Endodermal cell (in vitro differentiated cells): ENCODE measurements at places on chromosomes 7 and 10.
A peak's percentile ranks its signal among the peaks of the same experiment; 100 is the strongest.

- H3K4me3 ChIP-seq: peak overlapping the region; percentile 80
- H3K4me1 ChIP-seq: no peaks in the 10 kb centered on the region
- no peaks in the 10 kb centered on the region for H3K36me3 ChIP-seq
- peaks cover 10% of the 10 kb centered on the region for H3K27me3 ChIP-seq
- no peak overlapping the region for H3K27ac ChIP-seq
Observed at GRCh38 chr7:134315679-134316538, 821 bp downstream of the SLC35B4 start.

DNA sequence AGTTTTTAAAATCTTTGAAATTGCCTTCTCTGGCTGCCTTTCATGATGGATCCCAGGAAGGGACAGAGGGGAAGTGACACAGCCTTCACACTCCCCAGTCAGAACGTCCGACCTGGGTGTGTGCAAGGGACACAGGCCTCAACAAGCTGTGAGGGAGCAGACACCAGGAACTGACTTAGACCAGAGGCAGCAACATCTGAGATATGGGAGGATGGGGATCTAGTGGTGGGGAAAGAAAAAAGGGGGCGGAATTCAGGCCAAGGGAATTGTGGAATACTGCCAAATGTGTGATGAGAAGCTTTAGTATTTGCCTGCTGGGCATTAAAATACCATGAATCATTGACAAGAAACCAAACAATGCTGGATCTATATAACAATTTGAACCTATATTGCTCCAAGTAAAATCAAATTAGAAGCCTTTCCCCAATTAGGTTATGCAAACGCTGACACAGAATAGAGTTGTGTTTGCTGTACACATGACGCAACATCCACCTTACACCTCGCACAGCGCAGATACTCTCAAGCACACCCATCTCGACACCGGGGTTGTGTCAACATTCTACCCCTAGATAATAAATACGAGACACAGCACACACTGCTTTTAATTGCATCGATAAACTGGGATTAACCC is 17.2 kb upstream of the MNX1 start:
- DNase-seq: no peak
- H3K36me3 ChIP-seq: no peaks in the 10 kb centered on the region
- H3K4me3 ChIP-seq: no peak overlapping the region
- no peaks in the 10 kb centered on the region for H3K4me1 ChIP-seq

GRCh38 chr10:94137747-94138146 is 144.0 kb downstream of the PLCE1 start:
- no peaks in the 10 kb centered on the region for H3K4me1 ChIP-seq
- no peak overlapping the region for H3K4me3 ChIP-seq
- no peaks in the 10 kb centered on the region for H3K27me3 ChIP-seq
- no peak overlapping the region for H3K27ac ChIP-seq

GRCh38 chr7:92754919-92755581 is 81.3 kb downstream of the CDK6 start:
- peak; percentile 48 for DNase-seq
- H3K4me1 ChIP-seq: no peaks in the 10 kb centered on the region
- no peaks in the 10 kb centered on the region for H3K27me3 ChIP-seq
- H3K27ac ChIP-seq: peak overlapping the region; percentile 64

GRCh38 chr7:114930107-114930661 is 8.3 kb downstream of the MDFIC start:
- H3K27ac ChIP-seq: peak overlapping the region; percentile 44
- DNase-seq: peak; percentile 75
- H3K27me3 ChIP-seq: no peaks in the 10 kb centered on the region

GRCh38 chr10:91607646-91608403 is 25.0 kb downstream of the PPP1R3C start:
- no peak overlapping the region for H3K4me3 ChIP-seq
- no peaks in the 10 kb centered on the region for H3K27me3 ChIP-seq
- DNase-seq: no peak
- H3K27ac ChIP-seq: no peak overlapping the region

DNA sequence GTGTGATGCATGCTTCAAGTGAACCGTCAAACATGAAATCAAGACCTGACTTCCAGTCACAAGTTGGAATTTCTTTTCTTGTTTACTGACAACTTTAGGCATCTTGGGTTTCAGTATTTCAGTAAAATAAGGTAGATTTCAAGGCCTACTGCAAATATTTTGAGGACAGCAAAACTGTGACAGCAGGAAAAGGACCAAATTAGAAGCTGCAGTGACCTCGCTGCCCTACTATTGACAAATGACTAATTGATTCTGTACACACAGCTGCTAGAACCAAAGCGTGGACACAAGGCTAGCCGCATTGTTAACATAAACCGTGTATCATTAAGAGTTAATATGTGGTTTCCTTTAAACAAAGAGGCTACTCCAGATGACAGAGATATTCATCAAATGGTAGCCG is 105.7 kb upstream of the SEC61G start:
- no peak overlapping the region for H3K4me3 ChIP-seq
- no peak for DNase-seq
- no peaks in the 10 kb centered on the region for H3K4me1 ChIP-seq
- H3K27me3 ChIP-seq: no peaks in the 10 kb centered on the region
- H3K36me3 ChIP-seq: no peaks in the 10 kb centered on the region
- H3K27ac ChIP-seq: no peak overlapping the region

DNA sequence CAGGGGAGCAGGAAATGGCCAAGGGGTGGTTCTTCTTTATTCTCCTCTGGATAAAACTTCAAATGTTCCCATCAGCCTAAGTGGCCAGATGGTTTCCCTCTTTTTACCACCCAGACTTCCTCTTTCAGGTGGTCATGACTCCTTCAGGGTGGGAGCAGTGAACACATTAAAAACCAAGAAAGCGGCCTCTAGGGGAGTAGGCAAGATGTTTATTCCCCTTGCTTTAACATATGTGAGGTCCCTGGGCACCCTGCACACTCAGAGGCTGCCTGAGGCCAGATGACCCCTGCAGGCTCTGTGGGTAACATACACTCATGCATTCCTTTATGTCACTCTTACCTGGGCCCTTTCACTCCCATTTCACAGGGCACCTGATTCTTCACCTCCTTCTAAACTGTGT is 357.4 kb downstream of the ABCA13 start:
- no peak overlapping the region for H3K4me3 ChIP-seq
- H3K27ac ChIP-seq: no peak overlapping the region
- no peaks in the 10 kb centered on the region for H3K4me1 ChIP-seq

DNA sequence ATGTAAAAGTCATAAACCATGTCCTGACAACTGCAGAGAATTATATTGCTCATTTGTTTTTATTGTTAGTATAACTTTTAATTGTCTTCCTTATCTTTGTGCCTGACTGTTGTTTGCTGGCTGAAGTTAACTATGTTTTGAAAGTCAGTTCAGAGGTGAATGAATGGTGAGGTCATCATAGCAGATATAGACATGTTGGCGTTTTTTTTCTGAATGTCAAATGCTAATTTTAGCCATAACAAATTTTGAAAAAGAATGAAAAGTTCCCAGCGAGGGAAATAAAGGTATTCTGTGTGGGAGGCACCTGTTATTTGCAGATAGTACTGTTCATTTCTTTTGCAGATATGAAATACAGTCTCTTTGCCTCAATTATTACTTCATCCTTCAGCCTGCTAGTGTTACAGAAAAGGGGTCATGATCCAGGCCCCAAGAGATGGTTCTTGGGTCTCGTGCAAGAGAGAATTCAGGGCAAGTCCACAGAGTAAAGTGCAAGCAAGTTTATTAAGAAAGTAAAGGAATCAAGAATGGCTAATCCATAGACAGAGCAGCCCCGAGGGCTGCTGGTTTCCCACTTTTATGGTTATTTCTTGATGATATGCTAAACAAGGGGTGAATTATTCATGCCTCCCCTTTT is 96.5 kb downstream of the CAMK1D start:
- no peaks in the 10 kb centered on the region for H3K4me1 ChIP-seq
- DNase-seq: no peak
- no peaks in the 10 kb centered on the region for H3K27me3 ChIP-seq
- no peak overlapping the region for H3K27ac ChIP-seq
- peak overlapping the region; percentile 6 for H3K4me3 ChIP-seq
- no peaks in the 10 kb centered on the region for H3K36me3 ChIP-seq

GRCh38 chr10:112898540-112899390 is 51.3 kb upstream of the TCF7L2 start:
- no peak overlapping the region for H3K27ac ChIP-seq
- no peaks in the 10 kb centered on the region for H3K27me3 ChIP-seq
- peaks cover 7% of the 10 kb centered on the region for H3K4me1 ChIP-seq
- DNase-seq: peak; percentile 99
- H3K4me3 ChIP-seq: peak overlapping the region; percentile 57
- H3K36me3 ChIP-seq: no peaks in the 10 kb centered on the region

DNA sequence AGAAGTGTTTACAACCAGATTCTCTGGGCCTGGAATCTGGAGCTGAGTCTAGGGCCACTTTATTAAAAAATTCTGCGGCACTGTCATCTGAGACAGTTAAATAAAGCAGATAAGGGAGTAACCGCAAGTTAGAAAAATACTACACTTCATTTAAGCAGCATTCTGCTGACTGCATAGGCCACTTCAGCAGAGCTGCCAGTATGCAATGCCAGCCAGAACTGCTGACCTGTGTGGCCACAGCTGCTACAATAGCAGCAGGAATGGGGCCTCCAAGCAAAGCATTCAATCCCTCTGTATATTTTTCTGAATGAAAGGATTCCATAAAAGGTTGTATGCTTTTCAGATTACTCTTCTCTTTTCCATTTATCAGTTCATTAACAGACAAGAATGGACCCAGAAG is 136.0 kb downstream of the COL28A1 start:
- no peaks in the 10 kb centered on the region for H3K27me3 ChIP-seq
- H3K4me1 ChIP-seq: no peaks in the 10 kb centered on the region
- no peak for DNase-seq
- H3K36me3 ChIP-seq: no peaks in the 10 kb centered on the region
- no peak overlapping the region for H3K27ac ChIP-seq

- no peaks in the 10 kb centered on the region for H3K36me3 ChIP-seq
- DNase-seq: no peak
Observed at GRCh38 chr10:95321554-95322301, 30.9 kb upstream of the PDLIM1 start.

DNA sequence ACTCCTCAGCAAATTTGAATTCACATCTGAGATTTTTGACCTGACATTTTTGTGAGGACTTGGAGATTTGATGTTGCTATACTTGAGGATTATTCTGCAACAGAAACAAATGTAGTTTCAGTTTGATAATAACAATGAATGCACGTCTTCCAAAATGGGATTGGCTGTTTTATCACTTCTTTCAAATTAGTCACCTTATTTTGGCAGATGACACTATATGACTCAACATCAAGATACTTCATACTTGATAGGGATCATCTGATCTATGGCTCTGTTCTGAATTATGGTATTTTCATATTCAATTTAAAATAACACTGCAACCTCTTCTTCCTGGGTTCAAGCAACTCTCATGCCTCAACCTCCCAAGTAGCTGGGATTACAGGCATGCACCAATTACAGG is 24.2 kb downstream of the ARL5B start:
- no peaks in the 10 kb centered on the region for H3K4me1 ChIP-seq
- no peak overlapping the region for H3K4me3 ChIP-seq

- H3K4me3 ChIP-seq: no peak overlapping the region
- no peaks in the 10 kb centered on the region for H3K4me1 ChIP-seq
- H3K27ac ChIP-seq: no peak overlapping the region
- peak; percentile 80 for DNase-seq
- no peaks in the 10 kb centered on the region for H3K27me3 ChIP-seq
Observed at GRCh38 chr7:47852330-47853245, 95.7 kb downstream of the PKD1L1 start.

DNA sequence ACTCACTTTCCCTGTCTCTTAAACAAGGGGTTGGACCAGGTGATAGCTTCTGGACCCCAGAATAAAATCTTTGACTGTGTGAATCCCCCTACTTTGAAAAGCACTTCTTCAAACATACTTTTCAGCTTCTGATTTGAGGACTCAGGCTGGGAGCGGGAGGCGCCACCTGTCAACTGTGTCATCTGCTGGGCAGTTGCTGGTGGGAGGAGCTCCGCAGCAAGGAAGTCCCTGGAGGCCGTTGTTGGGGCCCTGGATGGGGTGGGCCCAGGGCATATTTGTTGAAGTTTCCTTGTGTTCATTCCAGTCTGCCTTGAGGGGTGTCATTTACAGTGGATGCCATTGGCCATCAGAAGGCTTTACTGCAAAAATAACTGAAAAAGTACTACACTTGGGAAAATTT is 197.7 kb downstream of the CCDC3 start:
- H3K27ac ChIP-seq: no peak overlapping the region
- no peak for DNase-seq
- no peaks in the 10 kb centered on the region for H3K4me1 ChIP-seq
- H3K27me3 ChIP-seq: no peaks in the 10 kb centered on the region
- no peaks in the 10 kb centered on the region for H3K36me3 ChIP-seq

DNA sequence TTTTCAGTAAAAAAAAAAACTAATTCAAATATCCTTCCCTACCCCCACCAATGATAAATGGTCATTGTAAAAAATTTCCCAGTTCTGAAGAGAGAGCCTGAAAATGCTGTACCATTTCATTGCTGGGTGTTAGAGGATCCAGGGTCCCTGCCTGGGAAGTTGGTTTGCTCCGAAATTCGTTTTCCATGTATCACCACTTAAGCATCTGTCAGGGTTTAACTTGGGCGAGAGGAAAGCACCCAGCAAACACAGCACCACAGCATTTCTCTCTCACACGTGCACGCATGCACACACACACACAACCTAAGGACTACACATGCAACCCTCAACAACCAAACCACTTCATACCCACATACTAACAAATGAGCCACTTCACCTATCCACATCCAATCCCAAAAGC is 42.1 kb upstream of the EMX2 start:
- H3K27me3 ChIP-seq: peaks cover 83% of the 10 kb centered on the region
- H3K4me3 ChIP-seq: no peak overlapping the region
- H3K27ac ChIP-seq: no peak overlapping the region
- H3K36me3 ChIP-seq: no peaks in the 10 kb centered on the region

GRCh38 chr10:6610647-6611046 is 30.6 kb upstream of the PRKCQ start:
- DNase-seq: no peak
- no peaks in the 10 kb centered on the region for H3K4me1 ChIP-seq
- no peak overlapping the region for H3K27ac ChIP-seq
- no peaks in the 10 kb centered on the region for H3K27me3 ChIP-seq
- H3K4me3 ChIP-seq: no peak overlapping the region

- H3K4me3 ChIP-seq: no peak overlapping the region
- no peaks in the 10 kb centered on the region for H3K36me3 ChIP-seq
- DNase-seq: no peak
- no peak overlapping the region for H3K27ac ChIP-seq
- H3K27me3 ChIP-seq: peaks cover 37% of the 10 kb centered on the region
- no peaks in the 10 kb centered on the region for H3K4me1 ChIP-seq
Observed at GRCh38 chr7:42226354-42226941, 10.6 kb downstream of the GLI3 start.

- H3K27me3 ChIP-seq: no peaks in the 10 kb centered on the region
- H3K36me3 ChIP-seq: no peaks in the 10 kb centered on the region
- H3K4me3 ChIP-seq: no peak overlapping the region
- no peak overlapping the region for H3K27ac ChIP-seq
- no peak for DNase-seq
Observed at GRCh38 chr10:71536332-71536731, 139.6 kb downstream of the CDH23 start.
